ENCODE measurements at places on chromosomes 11 and 22.

DNA sequence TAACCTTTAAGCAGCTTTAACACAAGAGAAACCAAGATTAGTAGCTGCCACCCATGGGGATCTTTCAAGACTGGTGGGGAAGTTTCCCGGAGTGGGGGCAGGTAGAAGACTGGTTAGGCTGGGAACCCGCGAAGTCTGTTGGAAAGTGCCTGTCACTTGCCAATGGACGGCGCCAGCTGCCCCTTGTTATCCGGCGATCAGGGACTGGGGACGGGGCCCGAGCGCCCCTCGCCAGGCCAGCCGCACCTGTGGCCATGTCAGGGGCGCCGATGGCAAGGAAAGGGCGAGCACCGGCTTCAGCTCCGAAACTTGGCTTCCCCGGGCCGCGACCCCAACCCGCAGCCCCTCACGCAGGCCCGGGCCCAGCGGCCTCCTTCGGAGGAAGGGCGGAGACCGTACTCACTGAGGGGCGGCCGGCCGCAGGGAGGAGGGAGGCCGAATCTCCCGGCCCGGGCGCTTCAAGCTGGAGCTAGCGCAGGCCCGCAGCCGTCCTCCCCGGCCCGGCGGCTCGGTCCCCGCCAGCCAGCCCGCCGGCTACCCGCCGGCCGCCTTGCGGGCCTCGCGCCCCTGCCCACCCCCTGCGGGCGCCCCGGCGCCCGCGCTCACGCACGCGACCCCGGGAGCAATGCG, 539 bp downstream of the EIF4ENIF1 start:
- DNase-seq, result peak; percentile 19

- no peak for DNase-seq
Measured at GRCh38 chr11:130126516-130126915, 33.1 kb upstream of the ST14 start.

- DNase-seq, result no peak
Measured at GRCh38 chr11:114079511-114080065, 20.1 kb downstream of the ZBTB16 start.

- DNase-seq, result no peak
Measured at GRCh38 chr22:30628491-30628890, 7.1 kb upstream of the SLC35E4 start.

DNA sequence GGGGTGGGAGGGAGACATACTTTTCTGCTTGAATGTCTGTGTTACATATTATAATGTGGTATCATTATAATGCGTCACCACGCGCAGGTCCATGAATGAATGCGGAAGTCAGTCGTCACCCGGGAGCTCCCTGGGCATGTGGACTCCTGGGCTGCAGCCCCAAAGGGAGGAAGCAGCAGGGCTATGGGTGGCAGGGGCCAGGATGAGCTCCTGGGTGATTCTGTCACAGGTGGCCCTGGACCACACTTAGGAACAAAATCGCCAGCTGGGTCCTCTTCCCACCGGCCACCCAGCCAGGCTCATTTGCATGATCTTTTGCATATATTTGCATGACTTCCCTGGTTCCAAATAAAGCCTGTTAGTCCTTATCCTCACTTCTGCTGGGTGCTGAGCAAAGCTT, 51.2 kb downstream of the KCNJ4 start:
- DNase-seq, result no peak

DNA sequence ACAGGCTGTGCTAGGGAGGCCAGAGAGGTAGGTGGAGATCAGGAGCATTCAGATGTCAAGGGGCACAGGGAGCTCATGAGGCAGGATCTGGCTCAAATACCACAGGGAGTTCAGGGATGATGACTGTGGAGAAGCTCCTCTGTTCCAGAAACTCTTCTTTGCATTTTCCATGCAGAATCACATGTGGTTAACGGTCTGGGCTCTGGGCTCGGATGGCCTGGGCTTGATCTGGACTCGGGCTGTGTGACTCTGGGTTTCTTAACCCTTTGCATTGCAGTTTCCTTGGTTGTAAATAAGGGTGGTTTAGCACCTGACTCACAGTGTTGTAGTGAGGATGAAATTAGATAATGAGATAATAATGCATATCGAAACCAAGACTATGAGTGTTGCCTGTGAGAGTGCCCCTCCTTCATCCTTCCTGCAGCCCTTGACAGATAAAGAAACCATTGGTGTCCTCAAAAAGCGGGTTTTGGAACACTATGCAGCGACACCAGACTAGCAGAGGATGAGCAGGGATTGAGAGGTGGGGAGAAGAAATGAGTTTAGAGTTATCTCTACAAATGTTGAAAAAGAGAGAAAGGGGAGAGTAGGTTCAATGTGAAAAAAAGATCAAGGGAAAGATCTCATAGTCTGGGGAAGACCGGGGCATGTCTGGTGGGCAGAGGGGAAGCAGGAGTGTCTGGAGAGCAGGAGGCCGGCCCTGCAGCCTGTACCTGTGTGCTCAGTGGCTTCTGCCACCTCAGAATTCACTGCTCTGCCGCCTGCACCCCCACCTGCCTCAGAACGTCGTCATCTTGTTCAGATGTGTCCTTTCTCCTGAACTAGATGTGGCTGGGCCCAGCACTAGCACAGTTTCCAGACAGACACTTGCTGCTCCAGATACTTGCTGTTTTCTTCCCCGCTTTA, 197.8 kb upstream of the SORL1-AS1 start:
- peak; percentile 12 for DNase-seq

DNA sequence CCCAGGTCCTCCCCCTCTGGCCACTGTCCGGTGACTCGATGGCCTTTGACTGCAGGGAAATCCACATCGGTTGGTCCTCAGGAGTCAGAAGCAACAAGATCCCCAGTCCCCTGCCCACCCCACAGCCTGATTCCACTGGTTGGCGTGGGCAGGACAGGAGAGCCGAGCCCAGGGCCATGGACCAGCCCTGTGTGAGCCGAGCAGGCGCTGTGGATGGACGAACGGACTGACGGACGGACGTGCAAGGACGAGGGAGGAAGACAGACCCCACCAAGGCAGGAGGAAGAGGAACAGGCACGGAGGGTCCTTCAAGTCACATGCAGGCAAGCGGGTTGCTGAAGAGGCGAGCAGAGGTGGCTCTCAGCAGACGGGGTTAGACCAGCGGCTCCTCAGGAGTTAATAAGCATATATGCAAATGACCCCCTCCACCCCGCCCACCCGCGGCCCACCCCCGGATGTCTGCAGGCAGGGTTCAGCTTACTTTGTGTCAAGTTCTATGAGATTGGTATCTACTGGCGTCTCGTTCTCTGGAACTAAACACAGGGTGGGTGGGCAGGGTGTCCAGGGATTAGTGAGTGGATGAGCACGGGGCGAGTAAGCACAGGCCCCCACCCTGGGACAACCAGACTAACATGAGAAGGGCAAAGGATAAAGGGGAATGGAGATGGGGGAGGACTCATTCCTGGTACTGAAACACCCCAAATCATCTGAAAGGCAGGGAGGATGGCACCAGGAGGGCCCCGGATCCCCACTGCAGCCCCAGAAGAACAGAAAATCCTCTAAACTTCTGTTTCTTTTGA, 26.8 kb downstream of the TPBGL start:
- DNase-seq, result no peak

DNA sequence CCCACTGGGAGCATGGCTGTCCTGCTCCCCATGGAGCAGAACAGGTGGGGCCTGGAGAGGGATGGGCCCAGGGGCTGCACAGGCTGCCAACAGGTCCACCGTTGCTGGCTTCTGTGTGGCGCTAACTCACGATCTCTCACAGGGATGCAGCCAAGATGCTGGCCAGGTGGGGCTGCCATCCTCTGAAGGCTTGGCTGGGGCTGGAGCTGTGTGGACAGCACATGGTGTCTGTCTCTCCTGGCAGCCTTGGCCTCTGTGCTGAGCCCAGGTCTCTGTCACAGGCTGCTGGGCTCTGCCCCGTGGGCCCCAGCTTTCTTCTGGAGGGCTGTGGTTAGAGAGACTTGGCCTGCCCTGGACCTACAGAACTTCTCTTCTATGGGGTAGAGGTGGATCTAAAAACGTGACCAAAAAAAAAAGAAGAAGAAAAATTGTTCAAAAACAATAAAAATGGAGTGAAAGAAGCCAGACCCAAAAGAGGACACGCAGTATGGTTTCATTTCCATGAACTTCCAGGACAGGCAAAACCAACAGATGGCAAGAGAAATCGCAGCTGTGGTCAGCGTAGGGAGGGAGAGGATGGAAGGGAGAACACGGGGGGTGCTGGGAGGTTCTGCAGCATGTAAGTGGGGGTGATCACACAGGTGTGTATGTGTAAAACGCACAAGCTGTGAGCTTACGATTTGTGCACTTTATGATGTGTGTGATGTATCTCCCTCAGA, 12.2 kb downstream of the PARVG start:
- DNase-seq, result no peak

- no peak for DNase-seq
Measured at GRCh38 chr11:78355309-78355705, 62.3 kb downstream of the GAB2 start.

DNA sequence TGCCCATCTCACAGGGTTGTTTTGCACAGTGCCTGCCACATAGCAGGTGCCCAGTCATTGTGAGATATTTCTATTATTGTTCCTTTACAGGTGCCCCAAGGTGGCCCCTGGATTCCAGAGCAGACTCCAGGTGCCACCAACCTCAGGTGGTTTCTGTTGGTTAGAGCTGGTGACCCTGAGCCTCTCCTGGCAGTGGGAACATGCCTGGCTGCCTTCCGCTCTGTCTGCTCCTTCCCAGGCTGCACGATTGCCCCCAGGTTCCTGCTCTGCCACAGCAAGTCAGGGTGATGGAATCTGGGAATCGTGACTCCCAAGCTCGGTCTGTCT, 12.6 kb upstream of the OMP start:
- no peak for DNase-seq
